ENCODE measurements at places on chromosomes 11 and 22.

GRCh38 chr22:19517919-19518611 lies 6.1 kb downstream of the CLDN5 start:
- DNase-seq: no peak

- no peak for DNase-seq
Measured at GRCh38 chr11:27882066-27882697, 181.9 kb upstream of the BDNF start.

- no peak for DNase-seq
Measured at GRCh38 chr22:39655831-39656230, 85.3 kb downstream of the CACNA1I start.

- no peak for DNase-seq
Measured at GRCh38 chr22:41597635-41597953, 8.0 kb upstream of the PMM1 start.

DNA sequence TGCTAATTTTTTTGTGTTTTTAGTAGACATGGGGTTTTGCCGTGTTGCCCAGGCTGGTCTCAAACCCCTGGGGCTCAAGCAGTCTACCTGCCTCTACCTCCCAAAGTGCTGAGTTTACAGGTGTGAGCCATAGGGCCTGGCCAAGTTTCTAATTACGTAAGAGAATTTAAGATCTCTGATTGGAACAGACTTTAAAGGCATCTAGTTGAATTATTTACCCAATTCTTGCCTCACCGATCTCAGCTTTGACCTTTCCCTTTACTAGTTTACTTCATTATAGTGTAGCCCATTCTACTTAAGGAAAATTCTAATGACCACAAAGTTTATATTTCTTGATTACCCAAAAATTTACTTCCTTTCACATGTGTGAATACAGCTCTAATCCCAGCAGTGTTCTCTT lies 81.6 kb downstream of the YAP1 start:
- no peak for DNase-seq

GRCh38 chr11:63622323-63622722 lies 8.1 kb upstream of the PLAAT3 start:
- no peak for DNase-seq
